ENCODE measurements at places on chromosomes 4 and X.

DNA sequence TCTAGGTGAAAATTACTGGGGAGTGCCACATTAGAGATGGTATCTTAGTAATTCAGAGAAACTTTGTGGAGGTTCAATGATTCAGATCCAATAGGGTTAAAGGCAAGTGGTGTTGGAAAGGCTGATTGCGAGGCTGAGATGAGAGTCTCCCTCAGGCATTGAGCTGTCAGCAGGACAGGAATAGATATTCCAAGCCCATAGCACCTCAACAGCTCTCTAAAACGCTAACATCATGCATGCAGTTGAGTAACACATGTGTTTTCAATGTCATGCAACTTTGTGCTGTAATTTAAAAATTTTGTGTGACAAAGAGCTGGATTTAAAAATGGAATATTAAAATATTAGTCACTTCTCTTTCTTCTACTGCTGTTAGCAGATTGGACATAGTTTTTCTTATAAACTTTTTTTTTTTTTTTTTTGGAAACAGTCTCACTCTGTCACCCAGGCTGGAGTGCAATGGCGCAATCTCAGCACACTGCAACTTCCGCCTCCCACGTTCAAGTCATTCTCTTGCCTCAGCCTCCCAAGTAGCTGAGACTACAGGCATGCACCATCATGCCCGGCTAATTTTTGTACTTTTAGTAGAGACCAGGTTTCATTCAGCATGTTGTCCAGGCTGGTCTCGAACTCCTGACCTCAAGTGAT lies 173.5 kb upstream of the C1QTNF7 start:
- no peak for DNase-seq

GRCh38 chr4:183986971-183987946 lies 82.2 kb downstream of the STOX2 start:
- DNase-seq = no peak

DNA sequence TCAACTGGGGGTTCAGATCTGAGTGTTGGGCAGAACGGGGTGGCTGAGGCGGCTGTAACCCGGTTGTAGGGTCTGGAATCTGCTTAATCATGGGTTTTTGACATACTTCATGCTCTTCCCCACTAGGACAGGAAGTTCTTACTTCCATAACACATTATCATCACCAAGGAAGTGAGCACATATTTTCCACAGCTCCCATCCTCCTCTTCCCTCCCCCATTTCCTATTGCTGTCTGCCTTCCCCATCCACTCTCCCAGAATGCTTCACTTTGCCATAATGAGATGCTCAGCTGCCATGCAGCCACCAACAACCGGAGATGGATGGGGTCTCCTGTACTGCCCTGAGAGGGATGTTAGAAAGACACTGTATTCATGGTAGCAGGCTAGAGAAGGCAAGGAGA lies 6.4 kb upstream of the DCUN1D4 start:
- no peak for DNase-seq

- no peak for DNase-seq
Measured at GRCh38 chrX:15674514-15674840, 9.9 kb upstream of the CLTRN start.

DNA sequence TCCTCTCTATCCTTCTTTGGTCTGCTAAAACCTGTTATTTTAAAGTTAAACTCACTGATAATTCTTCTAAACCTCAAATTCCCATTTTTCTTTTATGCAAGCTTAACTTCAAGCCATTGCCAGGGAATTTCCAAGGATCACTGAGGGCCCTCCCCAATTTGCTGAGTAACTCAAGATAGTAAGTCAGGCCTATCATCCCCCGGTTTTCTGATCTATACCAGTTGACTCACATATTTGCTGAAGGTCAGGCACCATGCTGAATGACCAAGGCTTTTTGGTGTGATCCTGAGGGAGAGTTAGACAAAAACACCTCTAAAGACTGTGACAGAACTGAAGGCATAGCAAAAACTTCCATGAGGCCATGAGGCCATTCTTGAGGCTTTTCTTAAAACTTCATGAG lies 1301.9 kb downstream of the PCDH7 start:
- DNase-seq = no peak

DNA sequence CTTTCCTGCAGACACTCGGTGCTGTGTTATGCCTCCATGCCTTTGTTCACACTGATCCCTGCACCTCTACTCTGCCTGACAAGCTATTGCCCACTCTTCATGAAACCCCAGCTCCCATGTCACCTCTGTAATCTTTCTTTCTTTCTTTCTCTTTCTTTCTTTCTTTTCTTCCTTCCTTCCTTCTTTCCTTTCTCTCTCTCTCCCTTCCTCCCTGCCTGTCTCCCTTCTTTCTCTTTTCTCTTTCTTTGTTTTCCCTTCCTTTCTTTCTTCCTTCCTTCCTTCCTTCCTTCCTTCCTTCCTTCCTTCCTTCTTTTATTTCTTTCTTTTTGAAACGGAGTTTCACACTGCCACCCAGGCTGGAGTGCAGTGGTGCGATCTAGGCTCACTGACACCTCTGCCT lies 12.5 kb downstream of the GJB1 start:
- DNase-seq = no peak

- DNase-seq = no peak
Measured at GRCh38 chrX:103356858-103357257, 552 bp downstream of the TCEAL9 start.

GRCh38 chr4:129748991-129749390 lies 653.0 kb downstream of the C4orf33 start:
- no peak for DNase-seq

GRCh38 chr4:155207534-155208257 lies 740 bp upstream of the NPY2R start:
- no peak for DNase-seq

DNA sequence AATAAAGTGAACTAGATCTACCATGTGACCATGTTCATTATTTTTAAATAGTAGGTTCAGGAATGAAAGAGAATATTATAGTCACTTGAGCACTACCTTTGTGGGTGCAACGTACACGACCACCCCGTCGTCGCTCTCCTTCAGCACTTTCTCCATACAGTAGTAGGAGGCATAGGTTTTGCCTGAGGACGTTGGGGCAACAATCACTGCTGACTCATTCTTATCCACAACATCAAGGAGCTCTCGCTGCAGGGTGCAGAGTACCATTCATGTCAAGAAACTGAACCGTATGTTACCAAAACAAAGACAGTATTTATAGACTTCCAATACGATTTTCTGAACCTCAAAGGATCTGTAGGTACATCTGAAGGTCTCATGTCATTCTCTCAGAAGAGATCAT lies 44.7 kb downstream of the DDX60 start:
- no peak for DNase-seq

DNA sequence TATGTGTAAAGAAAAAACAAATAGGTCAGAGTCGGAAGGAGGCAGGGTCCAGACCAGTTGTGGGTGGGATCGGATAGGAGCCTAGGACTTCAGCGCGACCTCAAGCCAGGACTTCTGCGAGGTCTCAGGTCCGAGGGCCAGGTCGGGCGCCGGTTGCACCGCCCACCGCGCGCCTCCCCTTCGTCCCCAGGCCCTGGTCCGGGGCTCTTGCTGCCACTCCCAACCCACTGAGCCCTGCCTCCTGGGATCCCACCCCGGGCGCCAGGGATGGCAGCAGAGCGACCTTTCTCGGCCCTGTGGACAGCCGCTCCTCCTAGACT lies 12.3 kb downstream of the PITX2 start:
- DNase-seq = no peak

DNA sequence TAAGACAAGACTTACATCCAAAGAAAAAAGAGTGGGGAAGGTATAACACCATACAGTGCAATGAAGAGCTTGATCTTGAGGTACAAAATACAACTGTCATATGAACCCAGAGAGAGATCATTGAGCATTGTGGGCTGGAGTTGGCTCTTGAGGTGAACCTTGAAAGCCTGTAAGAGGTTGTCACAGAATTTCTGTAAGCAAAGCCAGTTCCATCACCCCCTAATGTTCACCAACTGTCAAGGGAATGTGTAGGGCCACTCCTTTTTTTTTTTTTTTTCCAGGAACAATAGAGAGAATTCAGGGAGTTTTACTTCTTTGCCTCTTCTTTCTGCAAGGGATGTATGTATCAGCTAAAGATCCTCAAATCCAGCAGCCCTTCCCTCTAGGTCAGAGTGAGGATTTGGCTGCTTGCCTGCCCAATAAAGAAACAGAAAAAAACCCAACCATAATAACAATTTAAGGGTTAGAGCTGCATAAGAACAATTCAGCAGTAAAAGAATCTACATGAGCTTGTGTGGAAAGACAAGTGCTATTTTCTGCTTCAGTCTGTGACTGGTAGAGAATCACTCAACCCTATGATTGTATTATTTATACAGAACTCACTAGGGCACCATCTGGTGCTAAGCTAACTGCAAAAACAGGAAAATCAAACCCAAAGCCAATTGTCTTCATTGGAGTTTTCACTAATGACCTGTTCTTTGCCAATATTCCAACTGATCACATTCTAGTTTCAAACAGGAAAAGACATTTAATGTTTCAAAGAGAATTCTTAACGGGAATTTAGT lies 217.5 kb upstream of the TEX13C start:
- no peak for DNase-seq

DNA sequence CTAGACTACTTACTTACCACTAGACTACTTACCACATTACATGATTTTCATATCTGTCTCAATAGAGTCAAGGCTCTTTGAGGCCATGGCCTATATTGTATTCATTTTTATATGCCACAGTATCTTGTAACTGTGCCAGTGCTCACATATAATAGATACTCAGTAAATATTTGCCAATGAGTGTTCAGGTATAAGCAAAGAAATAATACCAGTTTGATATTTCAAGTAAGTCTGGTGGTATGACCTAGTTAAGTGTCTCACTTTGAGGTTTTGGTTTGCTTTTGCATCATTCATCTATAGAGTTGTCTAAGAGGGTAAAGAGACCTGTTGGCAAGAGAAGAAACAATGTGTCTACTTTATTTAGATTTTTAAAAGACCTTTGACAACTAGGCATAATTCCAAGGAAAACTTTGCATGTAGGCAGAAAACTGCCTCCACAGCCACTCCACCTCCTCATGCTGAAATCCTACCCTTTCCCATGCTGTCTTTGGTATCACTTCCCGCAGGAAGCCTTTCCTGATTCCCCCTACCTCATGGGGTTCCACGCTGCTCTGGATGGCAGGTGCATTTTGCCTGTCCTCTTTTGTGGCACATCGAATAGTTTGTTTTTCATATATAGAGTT lies 91.3 kb upstream of the KLHL13 start:
- no peak for DNase-seq

DNA sequence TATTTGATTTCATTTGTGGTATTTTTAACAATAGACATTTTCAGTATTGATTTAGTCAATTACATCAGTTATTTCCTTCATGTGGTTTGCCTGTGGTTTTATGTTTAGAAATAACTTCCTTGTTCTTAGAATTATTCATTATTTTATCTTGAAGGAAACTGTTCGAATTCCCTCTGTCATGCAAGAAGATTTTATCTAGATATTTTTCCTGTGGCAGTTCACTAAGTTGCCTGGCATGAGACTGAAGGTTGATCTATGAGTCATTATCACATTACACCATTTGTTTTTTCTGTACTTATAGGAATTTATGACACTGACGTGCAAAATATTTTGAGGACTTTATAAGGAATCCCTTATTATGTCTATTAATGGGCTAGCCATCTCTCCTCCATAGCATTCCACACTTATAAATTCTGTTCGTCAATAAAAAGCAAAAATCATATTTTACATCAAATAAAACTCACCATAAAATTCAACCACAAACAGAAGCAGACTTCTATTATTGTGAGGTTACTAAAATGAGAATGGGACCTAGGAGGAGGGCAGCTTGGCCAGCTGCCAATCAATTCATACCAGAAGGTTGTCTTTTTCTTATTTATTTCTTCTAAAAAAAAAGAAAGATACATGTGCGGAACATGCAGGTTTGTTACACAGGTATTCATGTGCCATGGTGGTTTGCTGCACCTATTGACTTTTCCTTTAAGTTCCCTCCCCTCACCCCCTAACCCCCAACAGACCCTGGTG lies 179.0 kb downstream of the KCNIP4 start:
- DNase-seq = no peak

Measured in CD4-positive, alpha-beta T cell treated with Interleukin-15 for 4 hours (primary cell).